Renal cortex interstitium (tissue), 15 donors: ENCODE measurements at places on chromosomes 7 and 10. TPM values are rescaled to one million over a fixed set of nuclear protein-coding genes. Genes with fewer than 3 reads are reported as not detected.

Gene ZC3HAV1L
- polyA plus RNA-seq, result 27.7 TPM

Gene GSAP
- 9.0 TPM for polyA plus RNA-seq

Gene NKX1-2
- not detected for polyA plus RNA-seq

Gene PNLIPRP1
- 0.15 TPM for polyA plus RNA-seq

Gene CBX3
- polyA plus RNA-seq, result 320 TPM

Gene MMP21
- polyA plus RNA-seq, result 0.26 TPM

Gene PGAM2
- 1.7 TPM for polyA plus RNA-seq

Gene COL1A2
- polyA plus RNA-seq, result 944 TPM

Gene ASIC3
- 2.5 TPM for polyA plus RNA-seq

DNA sequence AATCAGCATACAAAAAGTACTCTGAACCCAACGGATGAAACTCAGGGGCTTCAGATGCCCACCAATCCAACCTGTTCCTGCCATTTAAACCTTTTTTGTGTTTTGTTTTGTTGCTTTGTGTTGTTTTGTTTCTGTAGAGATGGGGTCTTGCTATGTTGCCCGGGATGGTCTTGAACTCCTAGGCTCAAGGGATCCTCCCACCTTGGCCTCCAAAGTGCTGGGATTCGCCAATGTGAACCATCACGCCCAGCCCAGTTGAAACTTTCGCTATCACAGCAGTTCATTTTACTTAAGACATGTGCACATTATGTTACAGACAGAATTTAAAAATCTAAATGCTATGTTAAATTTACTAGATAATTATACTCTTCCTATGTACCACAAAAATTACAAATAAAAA, 101.6 kb downstream of the SKIDA1 start:
- DNase-seq, result no peak

GRCh38 chr10:131179361-131179760, 132.2 kb downstream of the TCERG1L start:
- no peak for DNase-seq

DNA sequence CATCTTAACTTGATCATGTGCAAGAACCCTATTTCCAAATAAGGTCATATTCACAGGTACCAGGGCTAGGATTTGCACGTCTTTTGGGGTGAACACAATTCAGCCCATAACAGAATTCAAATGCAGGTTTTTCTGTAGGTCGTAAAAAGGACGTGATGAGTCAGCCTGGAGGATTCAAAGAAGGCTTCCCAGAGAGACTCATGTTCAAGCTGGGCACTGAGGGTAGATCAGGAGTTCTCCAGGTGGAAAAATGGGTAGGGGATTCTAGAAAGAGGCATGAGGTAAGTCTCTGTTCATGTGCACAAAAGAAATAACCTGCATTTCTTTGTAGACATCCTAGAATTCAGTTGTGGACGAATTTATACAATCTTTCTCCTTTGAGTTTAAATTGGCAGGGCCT, 160.4 kb downstream of the RPS24 start:
- DNase-seq, result no peak

- DNase-seq, result no peak
Observed at GRCh38 chr10:67884842-67885670, 600 bp downstream of the SIRT1 start.

DNA sequence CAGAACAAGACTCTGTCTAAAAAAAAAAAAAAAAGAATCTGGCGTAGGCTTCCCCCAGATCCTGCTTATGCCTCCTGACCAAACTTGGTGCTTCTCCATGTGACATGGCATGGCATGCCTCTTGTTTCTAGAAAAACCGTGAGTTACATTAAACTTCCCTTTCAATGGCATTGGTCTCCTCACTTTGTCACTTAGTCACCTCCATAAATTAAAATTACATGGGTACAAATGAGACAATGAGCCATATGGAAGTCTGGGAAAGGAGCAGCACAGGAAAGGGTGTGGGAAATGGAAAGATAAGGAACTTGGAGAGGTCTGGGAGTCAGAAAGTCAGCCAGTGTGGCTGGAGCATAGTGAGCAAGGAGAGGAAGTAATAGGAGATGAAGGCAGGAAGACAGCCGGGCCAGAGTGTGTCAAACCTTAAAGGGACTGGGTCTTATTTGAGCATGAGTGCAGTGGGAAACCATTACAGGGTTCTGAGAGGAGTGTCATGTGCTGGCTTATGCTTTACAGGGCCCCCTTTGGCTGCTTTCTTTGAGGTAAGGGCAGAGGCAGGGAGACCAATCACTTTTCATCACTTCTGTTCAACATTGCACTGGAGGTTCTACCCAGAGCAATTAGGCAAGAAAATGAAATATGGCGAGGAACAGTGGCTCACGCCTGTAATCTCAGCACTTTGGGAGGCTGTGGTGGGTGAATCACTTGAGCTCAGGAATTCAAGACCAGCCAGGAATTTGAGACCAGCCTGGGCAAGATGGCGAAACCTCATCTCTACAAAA, 21.3 kb upstream of the ZMIZ2 start:
- no peak for DNase-seq

GRCh38 chr7:32206987-32207386, 136.8 kb upstream of the PDE1C start:
- peak; percentile 5 for DNase-seq

- DNase-seq, result peak; percentile 89
Observed at GRCh38 chr10:78944723-78945312, 123.9 kb upstream of the ZMIZ1 start.

DNA sequence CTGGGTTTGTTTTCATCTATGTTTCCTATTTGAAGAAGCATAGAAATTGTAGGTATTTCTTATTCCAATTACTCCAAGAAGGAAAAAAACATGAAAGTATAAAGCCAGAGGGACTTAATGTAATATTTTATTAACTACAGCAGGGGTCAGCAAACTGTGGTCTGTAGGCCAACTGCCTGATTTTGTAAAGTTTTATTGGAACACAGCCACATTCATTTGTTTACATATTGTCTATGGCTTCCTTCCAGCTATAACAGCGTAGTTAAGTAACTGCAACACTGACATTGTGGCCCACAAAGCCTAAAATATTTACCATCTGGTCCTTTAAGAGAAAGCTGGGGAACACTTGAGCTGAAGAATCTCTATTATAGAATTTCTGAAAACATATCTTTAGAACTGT, 306.2 kb downstream of the BICC1 start:
- no peak for DNase-seq

DNA sequence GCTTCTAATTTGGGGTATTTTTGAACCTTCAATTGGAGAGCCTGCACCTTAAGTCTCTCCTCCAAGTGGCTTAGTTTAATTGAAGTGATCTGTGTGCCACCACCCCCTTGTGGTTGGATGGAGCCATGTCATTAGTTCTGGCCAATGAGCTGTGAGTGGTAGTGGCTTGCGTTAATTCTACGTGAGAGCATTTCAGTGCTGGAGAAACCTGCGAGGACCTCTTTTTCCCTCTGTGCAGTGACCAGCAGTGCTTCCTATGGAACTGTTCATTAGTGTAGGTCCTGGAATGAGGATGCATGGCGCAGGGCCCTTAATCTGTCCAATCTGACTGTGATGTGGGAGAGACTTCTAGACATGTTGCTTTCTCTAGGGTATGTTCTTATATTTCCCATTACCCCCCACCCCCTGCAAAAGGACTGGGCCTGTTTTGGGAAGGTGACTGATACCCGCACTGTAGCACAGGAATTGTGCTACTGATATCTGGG, 3.8 kb downstream of the HILPDA start:
- no peak for DNase-seq

GRCh38 chr7:148155826-148156225, 434.7 kb upstream of the C7orf33 start:
- DNase-seq, result no peak

- peak; percentile 19 for DNase-seq
Observed at GRCh38 chr7:130758429-130759056, 24.5 kb upstream of the KLF14 start.

DNA sequence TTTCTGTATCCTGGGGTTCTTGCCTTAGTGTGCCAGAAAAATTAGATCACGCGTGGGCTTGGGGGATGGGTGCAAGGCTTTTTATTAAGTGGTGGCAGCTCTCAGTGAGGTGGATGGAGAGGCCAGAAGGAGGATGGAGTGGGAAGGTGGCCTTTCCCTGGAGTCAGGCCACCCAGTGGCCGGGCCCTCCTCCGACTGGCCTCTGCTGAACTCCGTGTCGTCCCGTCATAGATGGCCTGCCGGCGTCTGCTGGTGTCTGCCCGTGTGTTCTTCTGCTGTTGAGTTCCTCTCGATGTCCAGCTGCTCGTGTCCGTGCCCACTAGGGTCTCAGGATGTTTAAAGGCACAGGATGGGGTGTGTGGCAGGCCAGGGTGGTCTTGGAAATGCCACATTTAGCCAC, 4.0 kb upstream of the ZNF746 start:
- no peak for DNase-seq

- no peak for DNase-seq
Observed at GRCh38 chr7:16509829-16510228, 16.8 kb upstream of the LRRC72 start.

- DNase-seq, result no peak
Observed at GRCh38 chr7:54931532-54931931, 87.3 kb upstream of the EGFR start.

DNA sequence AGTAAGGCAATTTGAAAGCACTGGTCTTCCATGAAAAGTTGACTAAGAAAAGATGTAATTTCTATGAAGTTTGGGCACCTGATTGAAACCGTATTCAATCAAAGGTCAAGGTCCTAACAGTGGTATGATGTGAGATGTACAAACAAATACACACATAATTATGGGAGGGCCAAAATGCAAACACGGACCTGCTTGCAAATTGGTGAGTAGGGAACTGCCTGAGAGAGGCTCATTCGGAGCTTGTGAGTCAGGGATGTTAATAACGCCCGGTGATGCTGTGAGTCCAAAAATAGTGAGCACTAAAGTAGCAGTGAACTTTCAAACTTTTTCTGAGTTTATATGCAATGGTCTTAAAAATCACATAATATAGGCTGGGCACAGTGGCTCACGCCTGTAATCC, 34.2 kb upstream of the FAM180A start:
- no peak for DNase-seq

GRCh38 chr7:33916357-33917081, 11.2 kb downstream of the BMPER start:
- no peak for DNase-seq

DNA sequence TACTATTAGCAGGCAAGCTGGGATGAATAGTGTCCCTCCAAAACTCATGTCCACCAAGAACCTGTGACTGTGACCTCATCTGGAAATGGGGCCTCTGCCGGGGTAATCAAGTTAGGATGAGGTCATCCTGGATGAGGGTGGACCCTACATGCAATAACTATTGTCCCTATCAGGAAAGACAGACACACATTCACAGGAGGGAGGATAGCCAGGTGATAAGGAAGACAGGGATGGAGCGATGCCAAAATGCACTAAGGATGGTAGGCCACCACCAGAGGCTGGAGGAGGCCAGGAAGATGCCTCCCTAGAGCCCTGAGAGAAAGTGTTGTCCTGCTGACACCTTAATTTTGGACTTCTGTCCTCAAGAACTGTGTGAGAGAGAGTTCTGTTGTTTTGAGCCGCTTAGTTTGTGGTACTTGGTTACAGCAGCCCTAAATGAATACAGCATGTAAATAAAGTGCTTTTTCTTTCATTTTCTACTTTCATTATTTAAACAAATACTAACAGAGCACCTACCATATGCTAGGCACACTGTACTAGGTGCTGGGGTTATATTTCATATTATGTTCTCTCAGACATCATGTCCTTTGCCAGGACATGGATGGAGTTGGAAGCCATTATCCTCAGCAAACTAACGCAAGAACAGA, 111.9 kb downstream of the USP6NL start:
- no peak for DNase-seq

- no peak for DNase-seq
Observed at GRCh38 chr10:17307123-17307522, 79.1 kb downstream of the VIM start.

DNA sequence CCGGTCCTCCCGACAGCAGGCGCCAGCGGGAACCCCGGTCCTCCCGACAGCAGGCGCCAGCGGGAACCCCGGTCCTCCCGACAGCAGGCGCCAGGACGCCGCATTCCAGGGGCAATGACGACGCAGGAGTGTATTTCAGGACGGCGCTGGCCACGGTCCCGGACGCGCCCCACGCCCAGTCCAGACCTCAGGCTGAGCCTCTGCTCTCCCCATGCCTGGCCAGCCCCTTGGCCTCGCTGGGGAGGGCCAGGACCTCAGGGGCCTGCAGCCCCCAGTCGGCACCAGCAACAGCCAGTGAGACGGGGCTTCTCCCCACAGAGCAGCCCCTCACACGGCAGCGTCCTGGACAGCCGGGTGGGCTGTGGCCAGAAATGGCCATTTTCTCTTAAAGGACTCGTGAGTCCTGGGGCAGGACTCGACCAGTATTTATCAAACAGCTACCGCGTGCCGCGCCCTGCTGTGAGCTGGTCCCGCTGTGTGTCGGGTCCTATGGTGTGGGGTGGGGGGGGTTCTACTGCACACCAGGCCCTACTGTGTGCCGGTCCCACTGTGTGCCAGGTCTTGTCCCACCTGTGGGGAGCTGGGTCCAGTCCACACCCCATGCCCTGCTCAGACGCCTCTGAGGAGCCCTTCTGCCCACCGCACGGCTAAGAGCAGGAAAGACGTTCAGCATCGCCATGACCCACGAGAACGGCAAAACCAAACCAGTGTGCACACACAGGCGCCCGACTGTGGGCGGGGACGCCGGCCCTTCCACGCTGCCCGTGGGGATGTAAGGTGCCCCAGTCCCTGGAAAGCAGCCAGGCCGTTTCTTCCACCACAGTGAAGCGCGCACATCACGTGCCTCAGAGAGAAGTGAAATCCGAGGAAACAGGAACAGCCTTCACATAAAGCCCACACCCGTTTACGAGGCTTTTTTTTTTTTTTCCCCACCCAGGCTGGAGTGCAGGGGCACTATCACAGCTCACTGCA, 33.3 kb downstream of the GET4 start:
- DNase-seq, result no peak

DNA sequence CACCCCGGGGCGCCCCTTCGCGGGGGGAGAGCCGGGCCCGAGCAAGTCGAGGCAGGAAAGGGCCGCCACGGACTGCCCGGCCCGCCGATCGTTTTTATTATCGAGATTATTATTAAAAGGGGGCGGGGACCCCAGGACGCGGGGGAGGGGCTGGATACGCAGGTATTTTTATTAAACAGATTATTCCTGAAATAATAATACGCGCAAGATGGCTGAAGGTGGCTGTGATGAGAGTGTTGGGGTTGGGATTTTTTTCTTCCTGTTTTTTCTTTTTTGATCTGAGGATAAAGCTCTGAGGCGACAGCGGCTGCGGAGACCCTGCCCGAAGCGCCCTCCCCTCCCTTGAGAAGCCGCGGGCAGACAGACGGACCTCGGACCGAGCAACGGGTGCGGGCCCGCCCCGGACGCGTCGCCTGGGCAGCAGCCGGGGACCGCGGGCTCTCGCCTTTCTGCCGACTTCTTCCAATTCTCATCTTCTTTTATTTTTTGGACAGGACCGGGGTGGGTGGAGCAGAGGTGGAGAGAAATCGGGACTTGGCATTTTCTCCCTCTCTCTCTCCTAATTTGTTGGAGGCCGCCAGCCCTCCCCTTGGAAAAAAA, 1.4 kb upstream of the TRIM8 start:
- DNase-seq, result no peak

GRCh38 chr10:51846856-51847506, 147.6 kb upstream of the CSTF2T start:
- DNase-seq, result no peak

GRCh38 chr10:3239066-3239919, 66.7 kb upstream of the PITRM1 start:
- DNase-seq, result no peak

GRCh38 chr7:66920256-66920655, 769 bp upstream of the TMEM248 start:
- no peak for DNase-seq

- DNase-seq, result no peak
Observed at GRCh38 chr10:1107679-1108078, 51.5 kb downstream of the WDR37 start.

- no peak for DNase-seq
Observed at GRCh38 chr10:62005281-62005680, 103.8 kb downstream of the ARID5B start.

- no peak for DNase-seq
Observed at GRCh38 chr7:31327071-31327470, 13.5 kb downstream of the NEUROD6 start.
